ENCODE measurements at places on chromosomes 16 and 17.

GRCh38 chr17:31838636-31839225 is 20.3 kb downstream of the COPRS start:
- DNase-seq: no peak

DNA sequence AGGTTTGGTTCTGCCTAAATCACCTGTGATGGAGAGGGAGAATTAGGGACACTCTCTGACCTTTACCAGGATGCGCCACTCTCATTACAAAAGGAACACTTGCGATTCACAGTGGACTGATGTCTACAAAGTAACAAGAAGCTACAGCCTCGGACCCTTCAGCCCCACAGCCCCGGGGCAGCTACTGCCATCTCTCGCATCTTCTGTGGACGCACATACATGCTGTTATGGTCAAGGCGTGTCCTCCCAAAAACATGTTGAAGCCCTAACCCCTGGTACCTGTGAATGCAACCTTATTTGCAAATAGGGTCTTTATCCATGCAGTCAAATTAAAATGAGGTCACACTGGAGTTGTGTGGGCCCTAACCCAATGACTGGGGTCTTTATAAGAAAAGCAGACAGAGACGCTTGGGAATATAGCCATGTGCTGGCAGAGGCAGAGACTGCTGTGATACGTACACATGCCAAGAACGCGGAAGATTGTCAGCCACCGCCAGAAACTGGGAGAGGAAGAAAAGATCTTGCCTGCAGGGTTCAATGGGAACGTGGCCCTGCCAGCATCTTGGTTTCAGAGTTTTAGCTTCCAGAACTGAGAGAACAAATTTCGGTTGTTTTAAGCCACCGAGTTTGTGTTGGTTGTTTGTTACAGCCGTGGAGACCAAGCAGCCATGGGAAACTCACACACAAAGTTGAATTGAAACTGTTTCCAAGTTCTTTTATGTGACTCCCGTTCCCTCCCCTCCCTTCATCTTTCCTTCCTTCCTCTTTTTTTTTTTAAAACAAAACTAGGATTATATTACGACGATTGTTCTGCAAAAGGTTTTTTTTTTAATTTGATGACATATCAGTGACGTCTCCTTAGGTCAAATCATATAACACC is 23.1 kb downstream of the ATP2C2 start:
- DNase-seq: peak; percentile 1

DNA sequence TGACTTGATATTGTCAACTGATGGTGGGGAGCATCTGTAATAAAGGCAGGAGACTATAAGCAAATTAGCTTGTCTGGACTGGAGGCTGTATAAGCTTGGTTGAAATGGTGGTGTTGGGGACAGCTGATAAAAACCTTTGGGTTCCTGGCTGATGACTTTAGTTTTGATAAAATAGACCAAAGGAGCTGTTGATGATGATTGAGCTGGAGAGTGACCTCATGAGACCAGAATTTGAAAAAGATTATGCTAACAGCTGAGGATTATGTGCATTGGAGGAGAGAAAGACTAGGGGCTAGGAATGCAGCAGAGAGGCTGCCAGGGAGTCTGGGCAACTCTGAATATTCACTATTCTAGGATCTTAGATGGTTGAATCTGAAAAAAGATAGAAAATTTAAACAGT is 8.7 kb upstream of the CDC27 start:
- DNase-seq: peak; percentile 72

DNA sequence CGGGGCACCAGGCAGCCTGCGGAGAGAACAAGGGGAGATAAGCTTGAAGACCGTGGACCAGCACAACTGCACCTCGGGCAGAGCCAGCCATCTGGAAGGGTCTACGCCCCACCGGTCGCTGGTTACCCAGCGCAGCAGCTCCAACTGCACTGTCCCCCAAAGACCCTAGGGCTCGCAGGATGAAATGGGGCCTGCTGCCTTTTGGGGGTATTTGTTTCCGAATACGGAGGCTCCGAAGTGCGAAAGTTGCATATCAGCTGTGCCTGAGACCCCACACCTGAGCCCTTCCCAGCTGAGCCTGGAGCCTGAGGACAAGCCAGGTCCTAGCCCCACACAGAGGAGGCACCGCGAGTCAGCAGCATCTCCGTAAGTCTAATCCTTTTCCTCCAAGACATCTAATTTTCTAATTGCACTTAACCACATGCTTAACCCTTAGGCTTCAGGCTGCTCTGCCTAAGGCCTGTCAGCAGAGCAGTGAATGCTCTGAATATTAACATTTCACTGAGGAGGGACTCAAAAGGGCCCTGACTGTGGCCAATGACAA is 4.0 kb downstream of the KIFC3 start:
- DNase-seq: no peak

GRCh38 chr17:21464611-21465021 is 88.5 kb downstream of the KCNJ12 start:
- no peak for DNase-seq

DNA sequence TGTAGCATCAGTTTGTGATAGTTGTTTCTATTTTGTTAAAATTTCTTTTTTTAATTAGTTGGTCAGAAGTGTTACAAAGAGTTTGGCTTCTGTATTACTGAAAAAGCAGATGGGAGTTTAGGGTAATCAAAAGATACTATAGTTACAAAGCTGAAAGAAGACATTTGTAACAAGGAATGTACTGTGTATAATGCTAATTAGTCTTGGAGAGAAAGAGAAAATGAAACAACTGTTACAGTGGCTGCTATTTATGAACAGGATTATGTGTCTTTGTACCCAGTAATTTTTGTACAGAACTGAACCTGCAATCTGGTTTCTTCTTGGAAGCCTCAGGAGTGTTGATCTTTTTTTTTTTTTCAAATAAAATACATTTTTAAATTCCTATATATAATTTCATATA is 14.3 kb downstream of the GDPD1 start:
- peak; percentile 26 for DNase-seq

- DNase-seq: no peak
Observed at GRCh38 chr17:8841844-8842243, 25.6 kb downstream of the PIK3R6 start.

- DNase-seq: no peak
Observed at GRCh38 chr17:40522250-40522960, 21.0 kb upstream of the TNS4 start.

GRCh38 chr17:35735036-35735805 is 3.8 kb downstream of the RASL10B start:
- DNase-seq: no peak

GRCh38 chr17:41977991-41978390 is 11.4 kb downstream of the CNP start:
- no peak for DNase-seq

DNA sequence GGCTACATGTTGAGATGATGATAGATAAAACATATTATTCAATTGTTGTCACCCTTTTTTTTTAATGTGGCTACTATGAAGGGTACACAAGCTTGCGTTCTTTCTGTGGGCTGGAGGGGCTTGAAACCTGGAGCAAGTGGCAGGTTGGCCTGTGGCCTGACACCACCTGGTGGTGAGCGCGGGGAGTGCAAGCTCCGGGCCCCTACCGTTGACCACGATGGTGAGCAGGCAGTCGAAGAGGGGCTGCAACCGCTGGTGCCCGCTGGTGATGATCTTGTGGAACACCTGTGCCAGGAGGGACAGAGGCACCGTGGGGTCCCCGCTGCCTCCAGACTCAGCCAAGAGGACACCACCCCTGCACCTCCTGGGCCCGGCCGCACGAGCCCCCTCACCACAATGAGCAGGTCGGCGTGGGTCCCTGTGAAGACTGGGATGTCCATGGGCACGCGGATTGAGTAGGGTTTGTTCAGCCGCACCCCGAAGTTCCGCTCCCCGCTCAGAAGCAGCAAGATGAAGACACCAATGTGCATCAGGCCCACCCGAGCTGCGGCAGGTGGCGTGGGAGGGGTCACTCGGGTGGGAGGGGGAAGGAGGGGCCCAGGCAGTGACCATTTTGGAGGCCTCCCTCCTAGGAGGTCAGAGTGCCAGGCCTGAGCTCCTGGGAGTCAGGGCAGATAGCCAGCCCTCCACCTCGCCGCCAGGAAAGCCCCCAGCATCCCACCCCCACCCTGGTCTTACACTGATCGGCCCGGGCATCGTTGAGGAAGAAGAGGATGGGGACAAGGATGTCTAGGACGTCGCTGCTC is 14.4 kb downstream of the HID1 start:
- DNase-seq: peak; percentile 82

GRCh38 chr17:38460716-38461630 is 32.7 kb downstream of the ARHGAP23 start:
- DNase-seq: no peak

DNA sequence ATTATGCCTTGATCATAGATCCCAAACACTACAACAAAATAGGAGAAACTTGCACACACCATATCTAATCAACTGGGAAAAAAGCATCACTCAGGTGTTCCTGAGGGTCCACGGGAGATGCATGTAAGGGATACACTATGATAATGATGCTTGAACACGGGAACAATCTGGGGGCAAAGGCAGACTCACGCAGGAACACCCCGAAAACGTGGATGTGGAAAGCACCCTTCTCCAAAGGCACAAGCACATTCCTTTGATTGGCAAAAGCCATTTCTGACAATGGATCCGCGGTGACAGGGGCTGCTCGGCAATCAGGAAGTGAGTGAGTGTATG is 1.3 kb downstream of the ZNF652 start:
- no peak for DNase-seq

DNA sequence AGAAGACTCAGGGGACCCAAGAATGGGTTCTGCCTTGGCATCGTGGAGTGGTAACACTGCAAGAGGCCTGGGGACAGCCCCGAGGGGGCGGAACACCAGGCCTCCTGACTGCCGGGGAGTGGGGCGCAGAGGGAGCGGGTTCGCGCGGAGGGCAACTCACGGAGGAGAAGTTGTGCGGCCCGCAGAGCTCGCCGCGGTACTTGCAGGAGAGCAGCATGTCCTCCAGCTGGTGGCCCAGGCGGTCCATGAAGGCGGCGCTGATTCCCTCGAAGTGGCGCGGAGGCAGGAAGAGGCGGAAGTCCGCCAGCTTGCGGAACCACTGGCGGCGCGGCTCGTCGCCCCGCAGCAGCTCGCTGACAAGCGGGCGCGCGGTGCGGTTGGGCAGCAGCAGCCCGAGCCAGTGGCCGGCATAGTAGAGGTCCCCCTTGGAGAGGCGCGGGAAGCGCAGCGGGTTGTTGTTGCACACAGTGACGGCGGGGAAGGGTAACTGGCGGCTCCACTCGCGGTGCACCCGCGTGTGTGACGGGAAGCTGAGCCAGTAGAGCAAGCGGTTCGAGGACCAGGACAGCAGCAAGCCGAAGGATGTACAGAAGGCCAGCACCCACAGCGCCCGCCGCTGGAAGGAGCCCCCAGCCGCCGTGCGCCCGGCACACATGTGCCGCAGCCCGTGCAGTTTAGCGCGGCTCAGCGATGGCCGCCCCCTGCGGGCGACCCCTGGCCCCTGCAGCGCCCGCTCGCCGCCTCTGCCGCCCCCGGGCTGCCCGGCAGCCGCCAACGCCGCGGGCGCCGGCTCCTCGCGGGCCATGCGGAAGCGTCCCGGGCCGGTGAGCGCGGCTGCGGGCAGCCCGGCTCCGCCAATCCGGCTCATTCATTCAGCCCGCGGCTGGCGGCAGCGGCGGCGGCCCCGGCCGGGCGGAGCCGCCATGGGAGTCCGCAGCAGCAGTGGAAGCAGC is 1.6 kb downstream of the ASIC2 start:
- no peak for DNase-seq

GRCh38 chr17:42116705-42117396 is 4.3 kb downstream of the KAT2A start:
- peak; percentile 87 for DNase-seq

GRCh38 chr17:69725146-69725545 is 310.6 kb downstream of the MAP2K6 start:
- DNase-seq: no peak

GRCh38 chr17:38579083-38579480 is 26.7 kb downstream of the SRCIN1 start:
- no peak for DNase-seq

- DNase-seq: peak; percentile 62
Observed at GRCh38 chr17:6748617-6749016, 7.2 kb upstream of the XAF1 start.

DNA sequence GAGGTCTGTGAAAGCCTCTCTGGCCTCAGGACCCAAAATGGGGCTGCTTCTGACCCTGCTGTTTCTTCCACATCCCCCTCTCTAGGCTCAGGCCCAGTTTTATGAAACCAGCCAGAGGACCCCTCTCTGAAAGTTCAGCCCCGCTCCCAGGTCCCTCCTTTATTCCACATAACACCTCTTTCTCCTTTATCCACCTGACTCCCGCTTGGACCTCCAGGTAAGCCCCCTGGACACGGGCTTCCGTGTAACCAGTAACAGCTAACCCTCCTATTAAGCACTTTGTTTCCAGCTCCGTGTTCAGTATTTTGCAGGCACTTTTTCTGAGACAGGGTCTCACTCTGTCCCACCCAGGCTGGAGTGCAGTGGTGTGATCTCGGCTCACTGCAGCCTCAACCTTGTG is 37.4 kb downstream of the PSME3IP1 start:
- DNase-seq: no peak

- DNase-seq: no peak
Observed at GRCh38 chr17:50212121-50212843, 10.9 kb upstream of the COL1A1 start.

DNA sequence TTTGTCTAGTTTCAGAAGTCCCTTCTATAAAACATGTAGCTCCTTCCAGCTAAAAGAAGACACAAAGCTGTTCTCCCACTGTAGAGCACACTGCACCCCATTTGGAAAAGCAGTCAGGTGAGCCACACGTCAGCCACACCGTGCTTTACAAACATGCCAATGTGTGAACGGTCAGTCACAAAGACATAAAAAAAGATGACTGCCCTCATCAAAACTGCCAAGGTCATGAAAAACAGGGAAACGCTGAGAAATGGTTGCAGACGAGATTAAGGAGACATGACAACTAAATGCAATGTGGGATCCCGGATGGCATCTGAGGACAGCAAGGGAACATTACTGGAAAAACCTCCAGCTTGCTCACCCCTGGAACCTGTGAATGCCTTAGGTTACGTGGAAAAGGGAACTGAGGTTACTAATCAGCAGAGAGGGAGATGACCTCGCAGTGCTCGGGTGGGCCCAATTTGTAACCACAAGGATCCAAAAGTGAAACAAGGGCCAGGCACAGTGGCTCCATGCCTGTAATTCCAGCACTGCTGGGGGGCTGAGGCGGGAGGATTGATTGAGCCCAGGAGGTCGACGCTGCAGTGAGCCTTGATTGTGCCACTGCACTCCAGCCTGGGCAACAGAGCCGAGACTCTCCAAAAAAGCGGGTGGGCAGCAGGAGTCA is 8.1 kb downstream of the ANKRD11 start:
- peak; percentile 75 for DNase-seq

- no peak for DNase-seq
Observed at GRCh38 chr16:80903616-80904015, 99.2 kb upstream of the CDYL2 start.

DNA sequence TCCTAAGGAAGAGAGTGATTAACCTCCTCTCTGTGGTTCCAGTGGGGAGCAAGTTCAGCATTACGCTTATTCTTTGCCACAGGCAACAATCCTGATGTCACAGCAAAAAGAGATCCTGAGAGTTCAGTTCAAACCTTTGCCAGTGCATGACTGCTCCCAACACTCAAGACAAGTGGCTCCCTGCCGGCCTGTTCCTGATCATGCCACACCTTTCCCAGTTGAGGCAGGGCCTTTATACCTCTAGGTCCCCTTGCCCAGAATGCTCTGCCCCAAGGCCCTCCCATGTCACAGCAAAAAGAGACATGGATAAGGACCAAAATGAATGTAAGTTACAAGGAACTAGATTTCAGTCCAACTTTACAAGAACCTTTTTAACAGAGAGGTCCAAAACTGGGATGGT is 31.0 kb upstream of the ARHGAP23 start:
- no peak for DNase-seq

- no peak for DNase-seq
Observed at GRCh38 chr17:76077584-76078110, 1.3 kb upstream of the ZACN start.

GRCh38 chr16:55297910-55298479 is 26.0 kb upstream of the IRX6 start:
- no peak for DNase-seq

All from OCI-M1 (cell line).